WTC11 (cell line): ENCODE measurements at places on chromosomes 2 and 18.

DNA sequence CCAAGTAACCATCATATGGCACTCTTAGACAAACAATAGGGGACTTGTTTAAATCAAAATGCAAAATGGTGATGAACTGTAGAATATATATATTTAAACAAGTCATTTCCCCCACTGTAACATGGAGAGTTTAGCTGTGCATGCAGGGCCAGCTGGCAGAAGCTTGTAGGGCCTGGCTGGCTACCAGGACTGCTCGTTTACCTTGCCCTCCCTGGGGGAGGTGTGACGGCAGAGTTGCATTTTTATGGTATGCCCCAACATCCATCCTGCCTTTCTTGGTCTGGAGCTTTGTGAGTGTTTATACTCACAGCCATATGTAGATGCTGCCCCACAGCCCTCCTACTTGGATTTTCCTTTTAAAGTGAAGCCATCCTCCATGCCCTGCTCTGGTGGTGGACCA lies 101.7 kb upstream of the ZFP36L2 start:
- no peak for DNase-seq
- no peaks in the 10 kb centered on the region for H3K36me3 ChIP-seq
- H3K4me3 ChIP-seq = no peak overlapping the region
- H3K27ac ChIP-seq = no peak overlapping the region

DNA sequence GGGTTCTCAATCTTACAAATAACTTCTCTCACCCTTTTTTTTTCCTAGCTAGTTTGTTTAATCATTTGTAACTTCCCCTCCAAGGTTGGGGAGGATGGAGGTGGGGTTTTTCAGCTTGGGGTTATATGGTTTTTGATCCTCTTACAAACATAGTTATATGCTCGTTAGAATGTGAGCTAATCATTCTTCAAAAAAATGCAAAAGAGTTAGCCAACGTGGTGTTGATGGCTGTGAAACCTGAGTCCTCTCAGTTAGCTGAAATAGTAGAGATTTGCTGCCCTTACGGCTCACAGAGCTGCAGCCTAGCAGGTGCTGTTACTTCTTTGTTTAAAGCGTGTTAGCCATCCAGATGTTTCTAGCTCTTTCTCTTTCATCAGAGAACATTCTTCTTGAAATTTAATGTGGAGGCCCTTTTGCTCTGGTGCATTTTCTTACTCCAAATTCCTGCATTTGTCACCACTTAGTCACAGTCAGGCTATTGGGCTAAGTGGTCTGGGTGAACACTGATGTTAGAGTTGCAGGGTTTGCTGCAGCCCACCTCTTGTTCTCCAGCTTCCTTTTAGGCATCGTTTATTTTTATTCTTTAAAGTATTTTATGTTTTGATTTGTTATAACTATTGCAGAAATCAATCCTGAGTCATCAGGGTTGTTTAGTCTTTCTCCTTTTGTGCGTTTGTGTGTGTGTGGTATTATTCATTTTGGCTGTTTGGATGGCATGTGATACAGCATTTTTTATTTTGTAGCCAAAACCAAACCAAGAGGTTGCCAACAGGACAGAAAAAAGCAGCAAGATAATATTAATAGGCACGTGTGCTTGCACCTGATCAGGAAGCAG lies 41.1 kb downstream of the LIMS1 start:
- H3K27me3 ChIP-seq = no peaks in the 10 kb centered on the region
- peak overlapping the region; percentile 81 for H3K27ac ChIP-seq
- H3K4me1 ChIP-seq = peaks cover 44% of the 10 kb centered on the region
- H3K36me3 ChIP-seq = no peaks in the 10 kb centered on the region
- DNase-seq = no peak

DNA sequence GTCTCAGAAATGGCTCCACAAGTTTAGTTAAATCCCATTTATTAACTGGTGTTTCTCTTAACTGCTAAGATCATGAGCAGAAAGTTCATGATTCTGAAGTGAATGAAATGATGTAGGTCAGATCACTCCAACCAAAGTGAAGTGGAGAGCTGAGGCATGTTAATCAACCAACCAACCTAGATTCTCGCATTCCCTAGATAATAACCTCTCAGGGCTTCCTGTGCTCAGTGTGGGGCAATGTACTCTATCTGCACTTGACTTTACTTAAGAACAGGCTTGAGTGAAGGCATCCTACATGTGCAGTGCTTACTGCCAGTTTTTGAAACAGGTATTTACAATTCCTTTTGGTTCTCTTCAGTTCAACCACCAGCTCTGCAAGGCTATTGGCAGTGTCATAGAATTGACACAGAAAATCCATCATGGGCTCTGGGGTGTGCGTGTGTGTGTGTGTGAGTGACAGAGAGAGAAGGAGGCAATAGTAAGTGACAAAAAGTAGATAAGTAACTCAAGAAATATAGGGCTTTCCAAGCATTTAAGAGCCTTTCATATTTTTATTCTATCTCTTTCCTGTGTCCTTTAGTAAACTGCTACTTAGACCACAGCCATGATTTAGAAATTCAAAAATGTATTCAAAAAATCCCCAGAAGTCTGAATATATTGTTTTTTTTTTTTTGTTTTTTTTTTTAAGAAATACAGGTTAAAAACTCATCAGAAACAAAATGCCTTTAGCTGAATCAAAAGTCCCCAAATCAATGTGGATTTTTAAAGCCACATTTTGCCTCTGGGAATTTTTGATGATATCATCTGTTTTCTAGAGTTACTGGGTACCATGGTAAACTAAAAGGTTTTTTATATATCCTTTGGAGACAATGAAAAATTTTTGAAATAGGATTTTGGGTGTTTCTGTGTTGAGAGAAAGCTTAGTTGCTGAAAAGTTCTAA lies 28.6 kb downstream of the DOCK10 start:
- H3K4me1 ChIP-seq = peaks cover 51% of the 10 kb centered on the region
- no peak overlapping the region for H3K27ac ChIP-seq
- no peaks in the 10 kb centered on the region for H3K36me3 ChIP-seq

DNA sequence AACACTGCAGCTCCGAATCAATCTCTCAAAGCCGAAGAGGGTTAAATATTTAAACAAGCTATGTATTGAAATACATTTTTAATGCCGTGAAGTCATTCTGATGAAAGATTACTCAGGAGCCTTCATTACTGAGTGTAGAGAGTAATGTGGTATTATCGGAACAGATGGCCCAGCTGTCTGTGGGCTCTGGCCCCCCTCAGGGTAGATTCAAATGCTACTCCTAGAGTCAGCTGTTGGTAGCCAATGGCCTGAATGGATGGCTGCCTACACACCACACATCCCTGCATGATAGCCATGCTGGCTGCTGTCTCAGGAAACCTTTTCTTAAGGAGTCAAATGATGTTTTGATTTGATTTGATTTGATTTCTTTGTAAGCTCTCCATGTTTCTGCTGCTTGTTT lies 732.3 kb upstream of the CELF4 start:
- no peak for DNase-seq
- no peak overlapping the region for H3K4me3 ChIP-seq
- no peak overlapping the region for H3K27ac ChIP-seq
- peaks cover 8% of the 10 kb centered on the region for H3K4me1 ChIP-seq
- peaks cover 4% of the 10 kb centered on the region for H3K36me3 ChIP-seq

DNA sequence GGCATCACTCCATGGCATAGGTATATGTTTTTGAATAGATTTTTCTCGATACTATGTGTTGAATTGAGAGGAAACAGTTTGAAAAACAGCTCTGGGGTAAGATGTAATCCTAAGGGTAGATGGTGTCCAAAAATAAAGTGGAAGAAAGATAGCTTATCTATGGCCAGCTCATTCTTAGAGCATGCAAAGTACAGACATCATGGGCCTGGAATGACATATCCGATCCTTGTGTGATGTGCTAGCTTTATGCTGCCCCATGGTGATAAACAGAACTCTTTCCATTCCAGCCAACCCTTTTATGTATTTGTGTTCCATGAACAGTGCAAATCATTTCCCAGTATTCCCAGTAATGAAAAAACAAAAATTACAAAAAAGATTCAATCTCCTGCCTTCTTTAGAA lies 390.2 kb upstream of the NXPH2 start:
- no peak overlapping the region for H3K4me3 ChIP-seq
- no peaks in the 10 kb centered on the region for H3K27me3 ChIP-seq
- H3K4me1 ChIP-seq = no peaks in the 10 kb centered on the region
- H3K27ac ChIP-seq = no peak overlapping the region
- no peak for DNase-seq

DNA sequence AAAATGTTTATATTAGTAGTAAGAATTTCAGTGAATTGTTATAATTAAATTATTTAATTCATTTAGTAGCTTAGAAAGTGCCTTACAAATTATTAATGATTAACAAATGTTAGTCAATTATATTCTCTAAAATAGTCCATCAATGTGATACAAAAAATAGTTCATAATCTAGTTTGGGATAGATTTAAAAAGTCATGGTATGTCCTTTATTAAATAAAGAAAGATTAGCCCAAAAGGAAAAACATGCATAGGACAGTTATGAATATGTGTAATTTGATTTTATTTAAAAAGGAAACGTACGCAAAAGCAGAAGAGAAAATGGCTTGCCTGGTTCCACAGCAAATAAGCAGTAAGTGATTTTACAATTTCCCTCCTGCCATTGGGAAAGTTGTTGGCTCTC lies 768.5 kb downstream of the TRIB2 start:
- no peaks in the 10 kb centered on the region for H3K4me1 ChIP-seq
- no peak overlapping the region for H3K4me3 ChIP-seq
- DNase-seq = no peak

GRCh38 chr18:41486575-41486974 lies 468.5 kb upstream of the PIK3C3 start:
- no peaks in the 10 kb centered on the region for H3K36me3 ChIP-seq
- no peak for DNase-seq
- H3K27ac ChIP-seq = no peak overlapping the region
- no peaks in the 10 kb centered on the region for H3K27me3 ChIP-seq

GRCh38 chr18:9848170-9848879 lies 37.4 kb upstream of the TXNDC2 start:
- peaks cover 28% of the 10 kb centered on the region for H3K4me1 ChIP-seq
- no peak overlapping the region for H3K27ac ChIP-seq
- DNase-seq = no peak
- H3K27me3 ChIP-seq = no peaks in the 10 kb centered on the region

GRCh38 chr2:170530284-170530745 lies 184.8 kb upstream of the SP5 start:
- peaks cover 19% of the 10 kb centered on the region for H3K4me1 ChIP-seq
- no peaks in the 10 kb centered on the region for H3K27me3 ChIP-seq
- 0 out of 2 replicates have a peak overlapping the region, but pooled peaks have one; percentile 37 for H3K27ac ChIP-seq

- no peak for DNase-seq
- no peak overlapping the region for H3K27ac ChIP-seq
- H3K27me3 ChIP-seq = no peaks in the 10 kb centered on the region; the same call in 1 of the 2 replicates
Observed at GRCh38 chr2:106708209-106708608, 177.8 kb downstream of the ST6GAL2 start.

GRCh38 chr2:216121255-216121654 lies 12.1 kb downstream of the XRCC5 start:
- no peak overlapping the region for H3K4me3 ChIP-seq
- H3K27ac ChIP-seq = peak overlapping the region; percentile 64; the same call in 1 of the 2 replicates
- H3K27me3 ChIP-seq = no peaks in the 10 kb centered on the region
- H3K36me3 ChIP-seq = peaks cover 96% of the 10 kb centered on the region
- H3K4me1 ChIP-seq = peaks cover 3% of the 10 kb centered on the region

GRCh38 chr18:51068105-51068504 lies 38.1 kb downstream of the SMAD4 start:
- H3K27me3 ChIP-seq = no peaks in the 10 kb centered on the region
- DNase-seq = no peak
- no peak overlapping the region for H3K4me3 ChIP-seq
- H3K36me3 ChIP-seq = peaks cover 63% of the 10 kb centered on the region
- H3K27ac ChIP-seq = no peak overlapping the region

DNA sequence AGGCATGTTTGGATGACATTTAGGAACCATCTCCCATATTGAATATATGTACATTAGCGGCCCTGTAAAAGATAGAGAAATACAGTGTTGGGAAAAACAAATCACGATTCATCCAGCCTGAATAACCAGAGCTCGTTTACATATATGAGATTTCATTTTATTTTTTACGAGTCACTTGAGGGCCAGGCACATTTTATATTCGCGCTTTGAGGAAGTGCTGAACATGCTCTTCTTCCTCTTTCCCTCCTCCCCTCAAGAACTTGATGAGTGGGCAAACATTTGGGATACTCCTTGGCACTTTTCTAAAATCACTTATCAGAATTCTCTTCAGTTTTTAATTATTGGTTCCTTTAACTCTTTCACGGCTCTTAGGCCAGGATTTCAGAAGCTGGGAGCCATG lies 268.0 kb upstream of the TANK start:
- no peaks in the 10 kb centered on the region for H3K4me1 ChIP-seq
- no peak overlapping the region for H3K4me3 ChIP-seq
- no peaks in the 10 kb centered on the region; the same call in 1 of the 2 replicates for H3K36me3 ChIP-seq
- no peak for DNase-seq

DNA sequence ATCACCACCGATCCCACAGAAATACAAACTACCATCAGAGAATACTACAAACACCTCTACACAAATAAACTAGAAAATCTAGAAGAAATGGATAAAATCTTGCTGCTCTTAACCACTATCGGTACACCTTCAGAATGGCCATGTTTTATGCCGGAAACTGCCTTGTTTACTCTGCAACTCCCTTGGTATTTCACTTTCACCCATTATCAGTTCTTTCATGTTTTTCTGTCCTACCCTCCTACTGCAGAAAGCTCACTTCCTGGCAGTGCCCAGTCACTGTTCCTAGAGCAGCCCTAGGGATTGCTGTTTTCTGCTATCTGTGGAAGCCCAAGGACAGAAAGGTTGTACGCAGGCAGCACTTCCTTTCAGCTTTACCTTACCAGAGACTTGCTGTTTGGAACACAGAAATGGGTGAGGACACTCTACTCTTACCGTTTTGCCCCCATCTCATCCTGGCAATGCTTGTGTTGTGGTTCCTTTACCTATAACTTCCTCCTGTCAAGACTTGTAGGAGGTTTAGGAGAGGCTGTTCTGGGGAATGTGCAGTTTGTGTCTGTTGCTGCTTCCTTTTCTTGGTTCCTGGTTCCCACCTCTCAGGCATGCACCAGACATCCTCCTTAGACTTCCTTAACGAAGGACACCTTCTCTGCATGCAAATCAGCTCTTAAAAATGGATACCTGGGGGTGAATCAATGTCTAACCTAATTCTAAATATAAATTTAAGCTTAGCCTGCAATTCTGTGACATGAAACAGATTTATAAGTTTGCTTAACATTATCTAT lies 394.4 kb downstream of the SPAG16 start:
- no peaks in the 10 kb centered on the region; the same call in 1 of the 2 replicates for H3K27me3 ChIP-seq
- no peak overlapping the region for H3K4me3 ChIP-seq
- H3K4me1 ChIP-seq = no peaks in the 10 kb centered on the region
- peaks cover 53% of the 10 kb centered on the region for H3K36me3 ChIP-seq
- H3K27ac ChIP-seq = no peak overlapping the region

DNA sequence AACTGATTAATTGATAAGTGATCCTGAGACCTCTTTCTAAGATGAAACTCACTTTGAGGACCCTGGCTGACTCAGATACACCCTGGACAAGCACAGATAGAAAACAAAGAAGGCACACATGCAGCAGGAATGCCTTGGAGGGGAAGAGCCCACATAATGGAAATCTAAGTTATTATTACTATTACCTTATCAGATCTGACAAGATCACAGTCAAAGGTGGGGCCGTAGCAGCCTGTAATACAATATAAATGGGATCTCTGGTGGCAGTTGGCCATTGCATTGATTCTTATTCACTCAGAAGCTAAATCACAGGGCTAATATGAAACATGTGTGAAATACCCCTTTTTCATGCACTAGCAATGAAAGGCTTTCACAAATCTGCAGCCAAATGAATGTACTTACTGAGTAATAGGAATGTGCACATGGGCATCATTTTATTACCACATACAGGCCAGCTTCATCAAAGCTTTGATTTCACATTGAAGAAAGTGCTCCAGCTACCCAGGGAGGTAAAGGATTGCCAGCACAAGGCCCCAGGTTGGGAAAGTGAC lies 84.0 kb downstream of the ZBTB7C start:
- DNase-seq = no peak
- no peaks in the 10 kb centered on the region for H3K36me3 ChIP-seq
- H3K27ac ChIP-seq = no peak overlapping the region
